Gastrocnemius medialis (tissue), 4 donors: ENCODE measurements at places on chromosomes 1 and 21. TPM values are rescaled to one million over a fixed set of nuclear protein-coding genes. Genes with fewer than 3 reads are reported as not detected.

Gene ETV3
- 10.7 TPM for total RNA-seq

Gene GJB5
- not detected for total RNA-seq

DNA sequence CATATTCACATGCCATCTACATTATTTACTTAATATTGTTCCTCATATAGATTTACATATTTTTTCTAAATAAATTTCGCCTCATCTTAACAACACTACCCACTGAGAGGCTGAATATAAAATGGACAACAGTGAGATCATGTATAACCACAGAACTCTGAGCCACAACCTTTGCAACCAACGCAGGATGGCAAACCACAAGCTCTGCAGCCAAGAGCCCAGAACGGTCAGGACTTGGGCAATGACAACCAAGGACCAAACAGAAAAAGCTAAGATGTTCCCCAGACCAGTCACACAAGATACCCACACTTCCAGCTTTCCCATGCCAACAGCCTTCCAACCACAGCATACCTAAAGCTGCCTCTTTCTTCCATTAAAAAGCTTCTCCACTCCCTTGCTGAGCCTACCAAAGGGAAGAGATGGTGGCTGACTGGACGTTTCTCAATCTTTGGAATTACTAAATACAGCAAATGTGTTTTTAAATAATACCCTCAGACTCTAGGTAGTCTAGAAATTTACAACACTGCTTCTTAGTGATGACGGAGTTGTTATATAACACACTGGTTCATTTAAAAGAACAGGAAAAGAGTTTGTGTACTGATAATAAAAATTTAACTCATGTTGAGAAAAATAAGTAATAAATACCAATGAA is 117.9 kb downstream of the AKT3 start:
- no peak for DNase-seq

GRCh38 chr1:98299861-98300260 is 361.7 kb upstream of the SNX7 start:
- no peak for DNase-seq

DNA sequence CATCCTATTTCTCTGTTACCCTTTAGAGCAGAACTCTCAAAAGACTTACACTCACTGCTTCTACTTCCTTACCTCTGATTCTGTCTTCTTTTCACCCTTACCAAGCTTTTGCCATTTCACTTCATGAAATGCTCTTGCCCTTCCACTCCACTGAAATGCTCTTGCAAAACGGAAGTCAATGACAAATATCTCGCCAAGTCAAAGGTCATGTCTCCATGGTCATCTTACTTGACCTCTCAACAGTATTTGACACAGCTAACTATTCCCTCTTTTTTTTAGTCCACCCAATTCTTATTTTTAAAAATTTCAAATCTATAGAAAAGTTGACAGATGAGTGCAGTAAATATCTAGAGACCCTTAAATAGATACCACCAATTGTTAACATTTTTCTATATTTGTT is 107.7 kb downstream of the OLFML2B start:
- no peak for DNase-seq

- DNase-seq, result no peak
Measured at GRCh38 chr1:63116016-63116415, 206.4 kb upstream of the FOXD3 start.

DNA sequence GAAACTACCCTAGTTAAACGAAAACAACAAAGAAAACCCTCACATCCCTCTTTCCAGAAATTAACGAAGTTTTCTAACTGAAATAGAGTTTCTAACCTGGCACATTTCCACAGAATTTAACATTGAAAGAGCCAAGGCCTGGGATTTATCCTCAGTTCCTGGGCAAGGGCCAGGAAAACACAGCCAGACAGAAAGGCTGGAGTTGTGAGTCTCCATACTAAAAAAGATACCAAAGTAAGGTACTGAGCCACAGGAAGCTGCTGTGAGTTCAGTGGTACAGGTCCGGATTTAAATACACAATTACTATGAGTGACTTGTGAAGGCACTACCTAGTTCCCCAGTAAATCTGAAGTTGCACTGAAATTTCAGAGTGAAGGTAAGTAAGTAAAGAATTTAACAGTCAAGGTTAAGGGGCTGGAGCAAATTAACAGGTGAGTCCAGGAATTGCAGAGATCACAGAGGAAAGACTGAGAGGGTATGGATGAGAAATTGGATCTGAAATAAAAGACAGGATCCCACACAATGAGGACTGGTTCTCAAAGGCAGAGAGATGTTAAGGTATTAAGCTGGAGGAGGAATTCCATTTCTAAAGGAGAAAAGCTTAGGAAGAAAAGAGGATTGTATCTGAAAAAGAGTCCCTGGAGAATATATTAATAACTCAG is 905 bp downstream of the LIX1L start:
- peak; percentile 63 for DNase-seq

DNA sequence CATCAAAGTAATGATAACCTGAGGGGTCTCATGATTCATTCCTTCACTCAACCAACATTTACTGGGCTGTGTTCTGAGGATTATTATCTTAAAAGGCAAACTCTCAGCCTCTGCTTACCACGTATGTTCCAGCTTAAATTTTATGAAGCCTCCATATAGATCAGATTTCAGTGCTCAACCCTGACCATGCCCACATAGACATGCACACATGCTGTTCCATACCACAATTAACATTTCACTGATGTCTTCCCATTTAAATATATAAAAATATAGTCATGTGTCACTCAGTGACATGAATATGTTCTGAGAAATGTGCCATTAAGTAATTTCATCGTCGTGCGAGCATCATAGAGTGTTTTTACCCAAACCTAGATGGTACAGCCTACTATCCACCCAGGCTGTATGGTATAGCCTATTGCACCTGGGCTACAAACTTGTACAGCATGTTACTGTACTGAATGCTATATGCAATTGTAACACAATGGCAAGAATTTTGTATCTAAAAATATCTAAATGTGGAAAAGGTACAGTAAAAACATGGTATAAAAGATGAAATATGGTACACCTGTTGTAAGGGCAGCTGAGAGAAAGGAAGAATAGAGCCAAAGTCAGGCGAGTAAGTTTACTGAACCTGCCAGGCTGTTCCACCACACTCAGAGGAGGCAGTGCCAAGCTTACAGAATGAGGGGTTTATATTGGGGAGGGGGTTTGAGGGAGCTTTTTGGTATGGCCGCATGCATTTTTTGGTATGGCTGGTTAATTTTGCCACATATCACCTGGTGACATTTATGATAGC is 134.7 kb upstream of the ETV3 start:
- no peak for DNase-seq

- no peak for DNase-seq
Measured at GRCh38 chr1:11352058-11352715, 79.2 kb downstream of the UBIAD1 start.

DNA sequence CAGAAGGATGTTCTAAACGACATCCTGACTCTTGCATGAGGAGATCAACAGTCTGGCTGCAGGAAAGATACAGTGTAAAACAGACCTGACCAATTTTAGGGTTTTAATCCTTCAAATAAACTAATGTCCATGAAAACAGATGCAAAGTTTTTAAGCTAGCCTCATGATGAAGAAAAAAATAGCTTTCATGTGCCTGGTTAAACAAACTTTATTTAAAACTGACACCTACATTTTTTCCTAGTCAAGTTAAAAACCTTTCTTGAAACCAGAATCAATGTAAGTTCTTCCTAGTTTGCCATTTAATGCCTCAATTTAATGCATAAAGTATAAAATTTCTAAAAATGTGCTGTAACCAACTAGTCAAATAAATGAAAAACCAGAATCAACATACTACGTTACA is 2.9 kb downstream of the WDR26 start:
- no peak for DNase-seq
